ENCODE measurements at places on chromosomes 6 and 20.

- no peak for DNase-seq
Observed at GRCh38 chr20:51480507-51481270, 61.8 kb downstream of the NFATC2 start.

DNA sequence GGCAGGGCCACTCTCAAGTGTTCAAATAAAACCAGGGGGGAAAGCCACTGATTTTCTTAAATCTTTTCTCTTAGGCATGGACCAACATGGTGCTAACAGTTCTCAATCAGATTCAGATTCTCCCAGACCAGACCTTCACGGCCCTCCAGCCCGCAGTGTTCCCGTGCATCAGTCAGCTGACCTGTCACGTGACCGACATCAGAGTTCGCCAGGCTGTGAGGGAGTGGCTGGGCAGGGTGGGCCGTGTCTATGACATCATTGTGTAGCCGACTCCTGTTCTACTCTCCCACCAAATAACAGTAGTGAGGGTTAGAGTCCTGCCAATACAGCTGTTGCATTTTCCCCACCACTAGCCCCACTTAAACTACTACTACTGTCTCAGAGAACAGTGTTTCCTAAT lies 41.5 kb upstream of the SMIM28 start:
- no peak for DNase-seq

DNA sequence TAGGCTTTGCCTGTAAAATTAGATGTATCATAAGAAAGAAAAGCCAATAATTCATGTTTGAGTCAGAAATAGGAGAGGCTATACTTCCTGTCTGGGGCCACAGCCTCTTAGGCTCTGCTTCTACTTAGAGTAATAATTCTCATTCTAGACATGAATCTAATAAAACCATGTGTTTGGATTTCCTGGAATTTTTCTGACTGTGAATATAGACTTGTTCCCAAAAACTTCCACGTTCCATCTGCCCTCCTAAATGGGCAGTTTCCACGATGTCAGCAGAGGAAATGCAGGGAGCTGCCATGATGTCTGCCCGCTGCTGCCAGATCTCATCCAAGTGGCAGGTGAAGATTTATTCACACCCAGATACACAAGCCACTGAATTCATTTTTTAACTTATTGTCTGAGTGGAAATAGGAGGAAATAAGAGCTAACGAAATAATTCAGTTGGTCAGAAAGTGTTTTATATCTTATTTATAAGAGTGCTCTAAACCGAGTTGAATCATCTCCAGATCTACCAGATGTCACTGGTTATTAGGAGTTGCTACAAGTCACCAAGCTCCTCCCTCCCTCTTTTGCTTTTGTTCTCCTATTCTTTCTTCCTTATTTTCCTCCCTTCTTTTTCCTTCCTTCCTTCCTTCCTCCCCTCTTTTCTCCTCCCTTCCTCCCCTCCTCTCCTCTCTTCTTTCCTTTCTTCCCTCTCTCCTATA lies 69.3 kb downstream of the ALDH8A1 start:
- no peak for DNase-seq

- no peak for DNase-seq
Observed at GRCh38 chr6:112413780-112414179, 66.7 kb downstream of the RFPL4B start.

GRCh38 chr6:161557333-161558107 lies 283.7 kb upstream of the AGPAT4 start:
- DNase-seq = no peak

DNA sequence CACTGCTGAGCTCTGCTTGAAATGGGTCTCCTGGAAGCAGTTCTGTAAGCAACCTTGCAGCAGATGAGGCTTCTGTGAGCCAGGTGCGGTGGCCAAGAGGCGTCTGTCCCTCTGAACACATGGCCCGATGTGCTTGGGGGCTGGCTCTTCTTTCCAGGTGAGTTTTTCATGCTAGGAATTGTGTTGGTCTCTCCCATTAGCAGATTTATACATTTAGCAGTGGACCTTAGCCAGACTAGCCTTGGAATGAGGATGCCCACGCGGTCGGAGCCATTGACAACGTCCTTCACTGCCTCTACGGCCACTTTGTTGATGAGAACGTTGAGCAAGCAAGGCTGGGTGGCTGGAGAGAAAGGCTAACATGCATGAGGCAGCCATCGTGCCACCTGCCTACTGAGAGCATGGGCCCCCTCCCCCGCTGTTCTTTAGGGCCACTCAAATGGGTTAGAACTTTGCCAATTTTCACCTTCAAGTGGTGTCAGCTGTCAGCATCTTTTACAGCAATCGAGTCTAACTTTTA lies 33.5 kb downstream of the ERMARD start:
- no peak for DNase-seq

DNA sequence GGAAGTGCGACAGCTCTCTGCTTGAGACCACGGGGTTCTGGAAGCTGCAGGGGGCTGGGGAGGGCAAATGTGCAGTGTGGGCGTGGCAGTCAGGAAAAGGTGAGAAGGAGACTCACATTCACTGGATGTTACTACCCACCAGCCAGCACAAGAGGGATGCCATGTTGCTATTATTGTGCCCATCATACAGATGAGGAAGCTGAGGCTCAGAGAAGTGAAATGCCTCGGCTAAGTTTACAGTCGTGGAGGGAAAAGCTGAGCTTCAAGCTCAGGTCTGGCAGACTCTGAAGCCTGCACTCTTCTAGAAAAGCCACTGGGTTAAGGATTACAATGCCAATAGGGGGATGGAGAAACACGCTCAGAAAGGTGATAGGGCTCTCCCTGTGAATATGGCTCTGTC lies 34.4 kb downstream of the HNF4A start:
- DNase-seq = no peak

DNA sequence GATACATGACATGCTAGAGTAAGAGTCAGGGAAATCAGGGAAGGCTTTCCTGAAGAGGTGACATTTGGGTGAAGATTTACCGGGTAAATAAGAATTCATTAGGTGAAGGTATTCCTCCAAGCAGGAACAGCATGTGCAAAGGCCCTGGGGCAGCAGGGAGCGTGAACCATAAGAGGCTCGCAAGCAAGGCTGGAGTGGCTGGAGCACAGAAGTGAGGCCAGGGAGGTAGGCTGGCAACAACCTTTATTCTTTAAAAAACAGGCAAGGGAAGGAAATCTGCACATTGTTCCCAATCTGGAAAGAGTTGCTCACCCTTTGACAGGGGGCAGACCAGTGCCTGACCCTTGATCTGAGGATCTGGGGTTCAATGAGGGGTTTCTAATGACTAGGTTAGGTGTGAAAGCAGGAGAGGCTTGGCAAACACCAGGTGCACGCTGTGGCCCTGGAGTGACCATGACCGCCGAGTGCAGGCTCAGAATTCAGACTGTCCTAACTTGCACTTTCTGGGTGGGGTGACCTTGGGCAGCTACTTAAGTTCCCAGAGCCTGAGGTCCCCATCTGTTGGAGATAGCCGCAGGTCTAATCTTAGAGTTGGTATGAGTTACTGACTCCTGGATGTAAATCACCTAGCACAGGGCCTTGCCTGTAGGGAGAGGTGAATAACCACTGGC lies 1.9 kb downstream of the KIAA1755 start:
- no peak for DNase-seq
